Glutamatergic neuron (in vitro differentiated cells): ENCODE measurements at places on chromosomes 2 and 18.
A peak's percentile ranks its signal among the peaks of the same experiment; 100 is the strongest.

GRCh38 chr2:43221763-43222474 is 4.5 kb downstream of the ZFP36L2 start:
- DNase-seq: peak; percentile 82

DNA sequence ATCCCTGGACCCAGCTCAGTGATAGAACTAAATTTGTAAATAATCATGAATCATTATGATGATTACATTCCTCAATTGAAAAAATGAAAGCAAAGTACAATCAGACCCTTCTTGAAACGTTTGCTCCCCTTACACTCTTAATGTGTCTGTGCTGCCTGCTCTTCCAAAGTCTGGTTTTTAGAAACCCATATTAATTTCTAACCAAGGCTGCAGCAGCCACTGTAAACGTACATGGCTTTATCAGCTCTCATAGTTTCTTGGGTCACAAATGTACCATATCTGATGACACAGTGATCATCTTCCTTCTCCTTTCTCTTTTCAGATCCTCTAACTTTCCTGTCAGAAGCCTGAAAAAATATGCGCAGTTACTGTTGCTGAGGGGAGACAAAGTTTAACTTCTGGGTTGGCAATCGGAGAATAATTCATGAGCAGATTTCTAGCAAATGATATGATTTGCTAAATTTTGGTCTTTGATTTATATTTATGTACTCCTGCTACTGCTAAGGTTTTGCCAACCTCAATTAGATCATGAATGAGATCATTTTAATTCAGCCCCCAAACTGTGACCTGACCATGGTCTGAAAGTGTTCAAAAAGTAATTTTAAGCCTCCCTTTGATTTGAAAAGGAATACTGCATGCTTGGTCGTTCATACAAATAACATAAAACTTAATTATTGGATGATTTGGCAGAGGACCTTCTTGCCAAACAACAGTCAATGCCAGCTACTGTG is 12.3 kb downstream of the ZEB2 start:
- DNase-seq: no peak

GRCh38 chr2:193517615-193518014 is 1322.9 kb upstream of the TMEFF2 start:
- no peak for DNase-seq

GRCh38 chr2:17867133-17867532 is 11.3 kb upstream of the KCNS3 start:
- no peak for DNase-seq

- DNase-seq: no peak
Observed at GRCh38 chr18:79470547-79470946, 74.8 kb downstream of the NFATC1 start.

GRCh38 chr2:43170405-43171105 is 55.9 kb downstream of the ZFP36L2 start:
- DNase-seq: no peak

- DNase-seq: no peak
Observed at GRCh38 chr18:61702007-61702406, 190.8 kb downstream of the RNF152 start.

DNA sequence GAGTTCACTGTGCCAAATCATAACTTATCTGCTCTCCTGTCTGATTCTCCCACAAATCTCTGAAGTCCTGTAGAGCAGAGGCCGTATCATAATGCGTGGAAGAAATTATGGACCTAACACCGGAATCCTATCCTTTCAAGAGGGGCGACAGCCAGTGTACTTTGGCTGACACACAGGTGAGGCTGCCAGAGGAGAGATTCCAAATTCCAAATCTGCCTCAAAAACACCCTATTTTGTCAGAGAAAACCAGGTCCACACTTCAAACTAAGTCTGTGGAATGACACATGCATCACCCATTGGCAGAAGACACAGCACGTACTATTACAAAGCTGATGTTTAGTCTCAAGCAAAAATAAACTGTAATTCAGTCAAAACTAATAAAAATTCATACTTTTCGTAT is 139.2 kb upstream of the PID1 start:
- DNase-seq: no peak

DNA sequence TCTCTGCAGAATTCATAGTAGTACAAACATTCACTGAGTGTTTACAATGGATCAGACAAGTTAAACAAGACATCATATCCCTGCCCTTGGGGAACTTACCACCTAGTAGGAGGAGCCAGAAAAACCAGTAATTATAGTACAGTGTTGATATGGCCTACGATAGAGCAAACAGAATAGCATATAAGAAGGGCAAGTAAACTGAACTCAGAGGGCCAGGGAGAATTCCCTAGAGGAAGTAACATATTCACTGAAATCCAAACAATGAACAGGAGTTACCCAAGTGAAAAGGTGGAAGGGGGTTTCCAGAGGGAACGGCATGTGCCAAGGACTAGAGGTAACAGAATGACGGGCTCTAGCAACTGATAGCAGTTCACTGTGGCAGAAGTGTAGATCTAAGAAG is 34.1 kb downstream of the NHEJ1 start:
- DNase-seq: no peak

DNA sequence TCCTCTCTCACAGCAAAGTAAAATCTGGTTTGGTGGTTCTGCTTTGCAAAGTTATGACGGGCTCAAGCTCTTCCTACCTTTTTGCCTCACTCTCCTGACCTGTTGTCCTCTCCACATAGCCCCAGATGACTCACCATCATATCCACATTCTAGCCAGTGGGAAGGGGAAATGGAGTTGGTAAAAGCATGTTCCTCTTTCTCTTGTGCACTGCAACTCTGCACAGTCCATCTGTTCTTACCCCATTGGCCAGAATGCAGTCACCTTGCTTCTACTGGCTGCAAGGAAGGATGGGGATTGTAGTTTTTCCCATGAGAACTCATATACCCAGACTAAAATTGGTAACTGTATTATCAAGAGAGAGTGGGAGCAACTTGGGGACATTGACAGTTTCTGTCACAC is 50.4 kb upstream of the SMIM21 start:
- DNase-seq: no peak

DNA sequence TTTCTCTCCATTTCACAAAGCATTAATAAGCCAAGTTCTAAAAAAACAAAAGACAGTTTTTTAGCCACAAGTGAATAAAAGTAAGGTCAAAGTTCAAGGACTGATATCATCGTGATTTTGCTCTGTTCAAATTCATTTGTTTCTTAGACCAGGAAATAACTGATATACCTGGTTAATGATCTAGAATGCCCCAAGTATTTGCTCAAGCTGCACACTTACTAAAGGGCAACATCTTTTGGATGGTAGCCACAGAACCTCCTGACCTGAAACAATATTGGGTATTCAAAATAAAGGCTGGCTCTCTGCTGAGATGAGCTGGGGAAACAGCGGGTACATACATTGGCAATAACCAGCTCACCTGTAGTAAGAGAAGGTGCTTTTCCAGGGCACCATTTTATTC is 314.7 kb upstream of the LYPD1 start:
- DNase-seq: no peak

GRCh38 chr18:11327391-11328009 is 178.1 kb upstream of the PIEZO2 start:
- no peak for DNase-seq

GRCh38 chr2:133109772-133110171 is 439.8 kb upstream of the LYPD1 start:
- no peak for DNase-seq

- no peak for DNase-seq
Observed at GRCh38 chr2:60234274-60234986, 319.0 kb downstream of the BCL11A start.

DNA sequence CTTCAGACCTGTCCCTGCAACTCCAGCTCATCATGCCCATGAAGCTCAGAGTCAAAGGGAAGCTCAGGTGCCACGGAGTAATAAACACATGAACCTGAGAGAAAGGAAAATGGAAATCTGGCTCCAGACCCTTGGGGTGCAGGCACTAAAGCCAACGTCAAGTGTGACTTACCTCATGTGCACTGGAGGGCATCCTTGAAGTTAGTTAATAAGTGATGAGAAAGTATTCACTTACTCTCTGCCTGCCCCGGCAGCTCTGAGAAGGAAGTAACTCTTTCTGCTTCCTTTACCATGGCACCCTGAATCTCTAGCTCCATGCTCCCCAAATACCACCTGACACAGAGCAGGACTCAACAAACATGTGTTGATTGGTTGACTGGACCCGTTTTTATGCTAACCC is 21.4 kb upstream of the AGAP1 start:
- DNase-seq: no peak

DNA sequence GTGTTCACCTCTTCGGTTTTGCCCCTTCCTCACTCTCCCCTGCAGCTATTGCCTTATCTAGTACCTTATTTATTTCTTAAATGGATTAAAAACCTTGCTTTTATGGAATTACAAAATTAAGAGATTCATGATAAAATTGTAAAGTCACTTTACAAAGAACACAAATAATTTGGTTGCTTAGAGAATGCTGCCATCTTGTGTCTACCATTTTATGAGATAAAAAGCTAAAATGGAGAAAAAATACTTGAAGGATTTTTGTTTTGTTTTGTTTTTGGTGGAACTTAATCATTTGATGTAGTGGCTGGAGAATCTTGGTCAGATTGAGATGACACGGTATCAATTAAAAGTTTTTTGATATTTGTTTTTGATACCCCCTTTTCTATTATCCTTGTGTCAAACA is 69.6 kb downstream of the R3HDM1 start:
- no peak for DNase-seq

GRCh38 chr2:37907501-37908225 is 17.4 kb upstream of the RMDN2 start:
- DNase-seq: no peak

GRCh38 chr2:195251214-195251613 is 405.8 kb upstream of the SLC39A10 start:
- DNase-seq: no peak

DNA sequence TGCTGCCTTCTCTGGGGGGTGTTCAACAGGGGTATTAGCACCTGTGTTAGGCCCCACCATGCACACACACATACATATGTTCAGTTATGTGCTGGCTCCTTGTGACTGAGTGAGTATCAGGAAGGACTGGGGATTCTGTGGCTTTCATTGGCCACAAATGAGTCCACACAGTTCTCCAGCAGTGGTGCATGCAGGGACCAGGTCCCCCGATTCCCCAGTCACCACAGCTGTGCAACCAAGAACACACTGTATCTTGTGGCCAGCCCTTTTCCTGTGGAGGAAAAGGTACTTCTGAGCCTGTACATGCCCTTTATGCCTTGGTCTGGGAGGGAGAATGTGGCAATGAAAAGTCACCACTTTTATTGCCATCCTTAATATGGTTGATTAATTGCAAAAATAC is 74.9 kb upstream of the KLF7 start:
- no peak for DNase-seq

- DNase-seq: no peak
Observed at GRCh38 chr2:120018549-120018948, 5.7 kb downstream of the EPB41L5 start.

DNA sequence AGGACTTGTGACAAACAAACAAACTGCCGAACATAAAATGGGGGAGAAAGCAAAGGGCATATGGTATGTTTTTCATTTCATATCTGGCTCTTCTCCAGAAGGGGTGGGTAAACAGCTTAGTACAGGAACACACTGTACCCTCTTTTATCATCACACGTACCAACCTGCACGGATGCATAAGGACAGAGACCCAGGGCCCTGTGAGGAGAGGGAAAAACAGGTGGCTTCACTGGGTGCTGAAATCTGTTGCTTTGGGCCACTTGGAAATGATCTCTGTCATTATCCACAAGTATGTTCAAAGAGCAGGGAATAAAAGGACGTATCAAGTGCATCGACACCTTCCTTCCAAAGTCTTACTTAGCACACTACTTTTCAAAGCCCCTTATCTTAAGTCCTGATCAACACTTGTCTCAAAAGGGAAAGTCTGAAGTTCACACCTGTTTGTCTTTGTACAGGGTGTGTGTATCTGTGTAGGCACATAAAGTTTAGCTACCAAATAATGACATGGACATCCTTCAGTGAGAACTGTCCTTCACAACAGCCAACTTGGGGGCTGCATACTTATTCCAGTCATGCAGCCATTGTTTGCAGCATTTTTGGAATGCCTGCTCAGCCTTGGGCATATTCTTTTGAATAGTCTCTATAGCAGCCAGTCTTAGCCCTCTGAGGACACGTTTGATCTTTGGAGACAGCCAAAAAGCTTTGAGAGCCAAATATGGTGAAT is 60.6 kb downstream of the IRS1 start:
- no peak for DNase-seq

- DNase-seq: no peak
Observed at GRCh38 chr18:58581265-58581664, 47.6 kb downstream of the ALPK2 start.

GRCh38 chr2:220025207-220025606 is 397.8 kb downstream of the SLC4A3 start:
- DNase-seq: no peak

DNA sequence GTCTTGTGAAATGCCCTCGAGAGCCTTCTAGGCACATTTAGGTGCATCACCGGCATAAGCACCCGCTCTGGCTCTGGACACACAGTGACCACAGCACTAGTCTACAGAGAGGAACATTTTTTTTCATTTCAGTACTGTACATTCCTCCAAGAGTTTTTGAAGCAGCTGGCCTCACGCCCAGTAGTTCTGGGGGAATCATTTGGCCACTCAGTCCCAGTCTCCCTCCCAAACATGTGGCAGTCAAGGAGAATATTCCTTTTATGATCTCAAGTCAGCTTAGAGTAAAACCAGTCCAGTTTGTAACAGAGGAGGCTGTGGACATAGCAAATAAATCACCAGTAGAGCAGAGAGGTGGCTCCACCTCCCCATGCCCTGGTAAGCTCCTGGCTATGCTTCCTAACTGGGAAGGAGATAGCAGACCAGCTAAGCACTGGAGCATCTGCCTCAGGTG is 48.1 kb downstream of the KCNE4 start:
- no peak for DNase-seq

DNA sequence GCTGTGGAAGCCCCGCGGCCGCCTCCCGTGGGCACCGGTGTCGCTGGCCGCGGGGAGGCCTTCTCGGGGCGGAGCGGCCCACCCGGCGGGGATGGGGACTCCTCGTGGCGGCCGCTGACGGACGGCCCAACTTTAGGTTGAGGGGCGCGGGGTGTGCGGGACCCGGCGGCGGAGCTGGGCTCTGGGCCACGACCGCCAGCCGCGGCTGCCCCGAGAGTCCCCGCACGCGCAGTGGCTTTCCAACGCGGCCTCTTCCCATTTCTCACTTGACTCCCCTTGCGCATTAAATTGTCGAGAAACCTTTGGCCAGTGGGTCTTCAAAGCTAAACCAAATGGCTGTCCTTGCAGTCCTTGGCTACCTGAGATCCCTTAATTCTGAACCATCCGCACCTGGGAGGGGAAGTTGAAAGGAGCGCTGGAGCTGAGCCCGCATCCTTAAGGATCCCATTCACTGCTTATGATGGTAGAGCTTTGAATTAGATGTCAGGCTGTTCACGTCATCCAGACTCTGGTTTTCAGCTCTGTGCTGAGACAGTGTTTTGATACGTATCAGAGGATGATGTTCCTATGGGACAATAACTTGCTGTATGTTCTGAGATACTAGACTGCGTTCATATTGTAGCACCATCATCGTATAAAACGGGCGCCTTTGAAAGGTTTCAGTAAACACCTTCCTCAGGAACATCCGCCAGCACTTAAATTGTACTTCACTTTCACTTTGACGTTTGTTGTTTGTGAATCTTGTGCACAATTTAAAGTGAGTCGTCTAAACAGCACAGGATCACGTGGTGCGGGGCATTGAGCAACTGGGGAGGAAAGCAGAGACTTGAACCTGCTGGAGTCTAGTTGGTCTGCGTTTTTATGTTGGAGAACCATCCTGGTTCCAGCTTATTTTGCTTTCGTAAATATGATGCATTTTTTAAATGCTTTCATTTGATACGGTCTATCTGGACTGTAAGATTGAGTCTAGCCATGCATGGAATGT is 874 bp downstream of the CLIP4 start:
- peak; percentile 35 for DNase-seq

- no peak for DNase-seq
Observed at GRCh38 chr2:118040891-118041290, 27.0 kb upstream of the CCDC93 start.

GRCh38 chr2:175076272-175076671 is 71.1 kb upstream of the CHN1 start:
- DNase-seq: no peak
